ENCODE measurements at places on chromosomes 7 and 10.
A peak's percentile ranks its signal among the peaks of the same experiment; 100 is the strongest.

DNA sequence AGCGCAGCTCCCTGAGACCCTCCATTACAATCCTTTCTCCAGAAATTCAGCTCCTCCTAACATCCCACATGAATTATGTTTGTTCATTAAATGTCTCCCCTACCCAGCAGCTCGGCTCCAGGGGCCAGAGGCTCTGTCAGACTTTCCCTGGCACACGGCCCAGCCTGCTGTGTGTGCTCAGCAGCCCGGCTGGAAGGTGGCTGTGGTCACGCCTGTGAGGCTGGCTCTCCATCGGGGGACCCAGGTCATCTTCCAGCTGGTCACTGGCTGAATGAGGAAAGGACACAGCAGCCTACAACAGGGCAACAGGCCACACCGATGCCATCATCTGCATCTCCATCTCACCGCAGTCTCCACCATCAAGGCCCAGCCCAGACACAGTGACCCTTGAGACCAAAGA lies 219.8 kb downstream of the MAD1L1 start:
- peak; percentile 44 for DNase-seq

DNA sequence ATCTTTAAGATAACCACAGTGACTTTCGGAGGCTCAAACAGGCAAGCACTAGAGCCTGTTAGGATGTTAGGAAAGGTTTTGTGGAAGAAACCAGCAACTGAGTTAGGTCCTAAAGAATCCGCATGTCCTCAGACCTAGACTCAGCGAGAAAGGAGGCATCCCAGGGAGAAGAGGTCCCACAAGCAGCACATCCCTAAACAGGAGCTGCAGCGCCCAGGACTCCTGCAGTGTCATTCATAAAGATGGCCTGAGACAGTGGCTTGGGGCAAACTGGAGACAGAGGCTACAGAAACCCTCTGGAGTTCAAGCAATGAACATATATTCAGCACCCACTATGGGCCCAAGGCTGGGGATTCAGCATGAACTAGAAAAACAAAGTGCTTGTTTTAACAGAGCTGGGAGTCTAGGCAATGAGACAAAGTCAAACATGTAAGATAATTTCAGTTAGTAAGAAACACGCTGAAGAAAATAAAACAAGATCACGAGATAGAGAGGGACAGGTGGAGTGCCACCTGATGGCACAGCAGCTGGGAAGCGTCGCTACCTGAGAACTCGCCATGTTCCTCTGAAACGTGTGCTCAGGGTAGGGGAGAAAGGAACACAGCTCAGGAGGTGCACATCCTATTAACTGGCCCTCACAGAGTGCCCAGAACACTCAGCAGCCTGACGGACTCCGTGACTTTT lies 48.1 kb downstream of the PARD3 start:
- no peak for DNase-seq

- DNase-seq = no peak
Measured at GRCh38 chr10:112815269-112816032, 134.6 kb upstream of the TCF7L2 start.

- no peak for DNase-seq
Measured at GRCh38 chr10:17128261-17128660, 1.4 kb downstream of the CUBN start.

DNA sequence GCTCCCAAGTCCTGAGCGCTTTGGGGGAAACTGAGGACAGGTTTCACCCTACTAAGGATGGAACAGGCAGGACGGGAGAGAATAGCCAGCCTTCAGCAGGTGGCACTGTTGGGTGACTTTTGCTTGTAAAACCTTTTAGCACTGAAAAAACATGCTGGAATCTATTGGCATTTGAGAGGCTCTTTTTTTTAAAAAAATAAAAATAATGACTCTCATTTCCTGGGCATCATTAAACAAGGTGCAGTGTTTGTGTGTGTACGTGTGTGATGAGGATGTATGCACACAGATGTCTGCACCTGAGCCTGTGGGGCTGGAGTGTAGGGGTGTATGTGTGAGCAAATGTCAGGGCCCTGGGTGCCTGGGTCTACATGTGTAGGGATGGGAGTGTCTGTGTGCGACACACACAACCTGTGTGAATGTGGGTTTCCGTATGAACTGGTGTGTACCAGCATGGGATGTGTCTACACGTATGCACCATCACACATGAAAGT lies 177.9 kb downstream of the RPS24 start:
- DNase-seq = peak; percentile 3

GRCh38 chr10:21512573-21513404 lies 12.7 kb downstream of the SKIDA1 start:
- no peak for DNase-seq

DNA sequence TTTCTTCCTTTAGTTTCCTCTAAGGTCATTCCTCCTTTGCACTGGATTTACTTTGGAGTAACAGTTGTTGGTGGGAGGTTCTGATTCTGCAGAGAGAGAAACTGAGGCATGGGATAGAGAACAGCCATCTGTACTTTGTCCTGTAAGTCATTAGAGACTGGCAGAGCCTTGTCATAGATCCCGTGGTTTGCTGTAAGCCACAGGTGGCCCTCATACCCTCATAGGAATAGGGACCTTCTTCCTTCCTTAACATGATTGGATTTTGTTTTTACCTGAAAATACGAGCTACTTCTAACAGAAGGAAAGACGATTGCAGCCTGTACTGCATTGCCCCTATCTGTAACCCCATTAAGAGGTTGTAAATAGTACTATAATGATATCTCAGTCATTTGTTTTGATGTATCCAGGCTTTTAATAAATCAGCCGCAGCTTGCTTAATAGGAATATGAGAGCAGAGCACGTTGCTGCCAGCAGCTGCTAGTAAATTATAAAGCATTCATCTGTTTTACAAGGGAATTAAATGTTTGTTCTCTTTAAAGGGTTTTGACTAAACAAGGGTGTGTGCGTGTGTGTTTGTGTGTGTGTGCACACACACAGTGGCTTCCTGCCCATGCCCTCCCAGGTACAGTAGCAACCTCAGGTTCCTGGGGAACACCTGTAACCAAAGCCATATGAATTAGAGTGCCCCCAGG lies 249.8 kb downstream of the AUTS2 start:
- DNase-seq = no peak

DNA sequence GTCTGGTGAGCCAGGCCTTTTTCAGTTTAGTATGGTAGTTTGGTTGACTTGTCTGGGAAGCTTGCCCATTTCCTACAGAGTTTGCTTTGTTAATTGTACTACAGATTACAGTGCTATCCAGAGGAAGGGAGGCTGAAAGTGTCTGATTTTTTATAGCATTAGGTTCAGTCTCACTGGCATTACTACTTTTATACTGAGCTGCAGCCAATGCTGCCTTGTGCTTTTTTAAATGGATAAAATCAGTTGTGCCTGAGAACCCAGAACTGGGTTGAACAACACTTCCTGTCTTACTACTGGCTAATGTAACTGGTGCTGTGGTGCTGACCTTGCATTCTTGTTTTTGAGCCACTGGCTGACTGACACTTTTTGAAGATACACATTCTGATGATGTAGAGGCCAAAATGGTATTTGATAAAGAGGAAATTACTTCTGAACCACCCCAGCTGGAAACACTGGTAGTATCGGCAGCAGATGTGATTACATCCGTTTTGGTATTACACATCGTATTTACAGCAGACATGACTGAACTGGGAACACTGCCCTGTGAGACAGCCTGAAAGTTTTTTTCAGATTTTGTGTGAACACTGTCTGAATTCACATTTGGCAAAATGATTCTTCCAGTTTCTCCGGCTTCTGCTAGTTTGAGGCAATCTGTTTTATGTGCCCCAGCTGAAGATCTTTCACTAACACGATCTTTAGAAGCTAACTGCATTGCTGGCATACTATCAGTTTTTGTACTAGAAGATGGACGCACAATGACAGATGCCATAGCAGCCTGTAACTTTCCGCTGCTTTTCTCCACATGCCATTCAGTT lies 74.1 kb downstream of the NRBF2 start:
- no peak for DNase-seq

- no peak for DNase-seq
Measured at GRCh38 chr7:130736298-130736900, 2.4 kb upstream of the KLF14 start.

GRCh38 chr7:155129186-155129585 lies 59.1 kb downstream of the HTR5A start:
- DNase-seq = no peak

DNA sequence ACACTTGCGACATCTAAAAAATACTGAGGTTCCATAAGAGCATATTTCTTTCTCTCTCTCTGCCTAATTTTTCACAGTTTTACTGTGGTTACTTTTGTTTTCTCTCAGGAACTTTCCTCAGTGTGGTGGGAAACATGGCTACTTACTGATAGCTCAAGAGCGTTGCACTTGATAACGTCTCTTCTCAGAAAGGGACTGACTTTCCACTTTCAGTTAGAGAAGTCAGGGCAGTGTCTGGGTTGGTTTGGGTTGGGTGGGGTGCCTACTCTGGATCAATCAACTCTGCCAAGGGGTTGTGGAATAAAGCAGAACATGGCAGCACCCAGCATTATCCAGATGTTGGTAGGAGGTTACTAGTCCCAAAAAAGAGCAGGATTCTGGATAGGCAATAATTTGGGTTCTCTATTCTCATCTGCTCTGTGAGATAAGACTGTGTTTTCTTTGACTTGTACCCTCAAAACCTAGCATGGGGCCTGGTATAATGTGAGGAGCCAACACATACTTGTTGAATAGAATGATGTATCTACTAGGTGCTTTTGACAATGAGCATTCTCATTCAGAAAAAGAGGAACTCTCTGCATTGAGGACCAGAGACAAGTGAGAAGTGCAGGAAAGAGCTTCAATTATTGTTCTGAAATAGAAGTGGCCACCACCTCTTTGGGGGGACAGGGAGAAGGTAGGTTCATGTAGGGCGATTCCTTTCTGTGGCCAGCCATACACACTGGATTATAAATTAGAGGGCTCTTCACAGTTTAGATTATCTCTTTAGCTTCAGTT lies 315.7 kb downstream of the REEP3 start:
- DNase-seq = no peak

DNA sequence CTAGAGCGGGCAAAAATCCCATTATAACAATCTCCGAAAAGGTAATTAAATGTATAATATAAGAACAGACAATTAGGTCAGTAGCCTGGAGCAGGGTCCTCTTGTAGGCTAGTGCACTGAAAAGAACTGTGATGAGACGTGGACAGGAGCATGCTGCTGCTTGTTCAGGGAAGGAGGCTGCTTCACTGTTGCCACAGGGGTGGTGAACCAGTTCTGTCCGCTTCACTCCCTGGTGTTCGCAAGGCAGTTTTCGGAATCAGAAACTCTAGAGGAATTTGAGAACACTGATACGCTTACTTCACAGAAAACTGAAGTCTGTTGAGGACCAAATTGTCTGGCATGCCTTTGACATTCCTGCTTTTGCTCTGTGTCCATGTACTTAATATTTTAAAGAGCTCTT lies 17.4 kb downstream of the ZNRF2 start:
- DNase-seq = no peak

- DNase-seq = no peak
Measured at GRCh38 chr10:79492839-79493238, 19.5 kb upstream of the EIF5AL1 start.

GRCh38 chr10:5376450-5376849 lies 11.7 kb downstream of the UCN3 start:
- DNase-seq = no peak

DNA sequence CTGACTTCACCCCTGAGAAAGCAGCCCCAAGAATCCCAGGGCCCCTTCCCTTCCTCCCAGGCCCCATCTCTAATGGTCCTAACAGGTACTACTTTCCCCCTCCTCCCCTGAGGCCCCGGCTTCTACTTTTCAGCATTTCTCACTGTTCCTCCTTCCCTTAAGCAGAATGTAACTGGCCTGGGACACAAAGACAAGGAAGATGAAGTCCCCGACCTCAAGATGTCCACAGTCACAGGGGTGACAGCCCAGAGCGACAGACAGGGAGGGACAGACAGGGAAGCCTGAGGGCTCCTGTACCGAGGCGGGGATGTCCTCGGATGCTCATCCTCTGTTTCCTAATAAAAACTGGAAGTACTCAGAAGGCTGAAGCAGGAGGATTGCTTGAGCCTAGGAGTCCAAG lies 11.6 kb downstream of the AOC1 start:
- no peak for DNase-seq

GRCh38 chr7:26278770-26279169 lies 12.9 kb upstream of the SNX10 start:
- no peak for DNase-seq

DNA sequence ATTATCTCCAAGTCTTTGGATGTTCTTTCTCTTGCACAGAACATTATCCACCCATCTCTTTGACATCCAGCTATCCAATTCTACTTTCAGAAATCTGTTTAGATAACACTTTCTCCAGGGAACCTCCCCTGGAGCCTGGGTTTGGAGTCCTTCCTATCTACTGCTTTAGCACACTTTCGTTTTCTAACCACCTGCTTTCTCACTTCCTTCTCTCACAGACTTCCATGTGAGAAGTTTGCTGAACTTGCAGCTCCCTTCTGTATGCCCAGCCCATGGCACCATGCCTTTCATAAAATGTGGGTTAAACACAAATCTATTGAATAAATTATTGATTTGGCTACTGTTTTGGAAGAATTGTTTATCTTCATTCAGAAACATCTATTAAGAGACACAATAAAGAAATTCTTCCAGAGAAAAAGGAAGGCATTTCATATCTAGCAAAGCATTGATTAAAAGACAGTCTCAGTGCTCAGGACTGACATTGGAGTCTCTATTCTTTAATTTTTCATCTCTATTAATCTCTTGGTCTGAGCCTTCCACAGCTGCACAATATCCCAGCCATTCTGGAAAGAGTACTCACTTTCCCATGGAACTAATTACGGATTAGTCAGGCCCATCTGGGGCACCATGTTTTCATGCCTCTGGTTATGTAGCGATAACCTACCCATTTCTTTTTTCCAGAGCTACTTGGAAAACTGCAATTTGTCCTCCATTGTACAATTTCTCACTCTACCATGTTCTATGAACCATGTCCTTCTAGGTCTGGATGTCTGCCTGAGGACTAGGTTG lies 1077.3 kb downstream of the SORCS3 start:
- DNase-seq = no peak

- DNase-seq = peak; percentile 40
Measured at GRCh38 chr10:100046021-100046486, 35.6 kb downstream of the CPN1 start.

DNA sequence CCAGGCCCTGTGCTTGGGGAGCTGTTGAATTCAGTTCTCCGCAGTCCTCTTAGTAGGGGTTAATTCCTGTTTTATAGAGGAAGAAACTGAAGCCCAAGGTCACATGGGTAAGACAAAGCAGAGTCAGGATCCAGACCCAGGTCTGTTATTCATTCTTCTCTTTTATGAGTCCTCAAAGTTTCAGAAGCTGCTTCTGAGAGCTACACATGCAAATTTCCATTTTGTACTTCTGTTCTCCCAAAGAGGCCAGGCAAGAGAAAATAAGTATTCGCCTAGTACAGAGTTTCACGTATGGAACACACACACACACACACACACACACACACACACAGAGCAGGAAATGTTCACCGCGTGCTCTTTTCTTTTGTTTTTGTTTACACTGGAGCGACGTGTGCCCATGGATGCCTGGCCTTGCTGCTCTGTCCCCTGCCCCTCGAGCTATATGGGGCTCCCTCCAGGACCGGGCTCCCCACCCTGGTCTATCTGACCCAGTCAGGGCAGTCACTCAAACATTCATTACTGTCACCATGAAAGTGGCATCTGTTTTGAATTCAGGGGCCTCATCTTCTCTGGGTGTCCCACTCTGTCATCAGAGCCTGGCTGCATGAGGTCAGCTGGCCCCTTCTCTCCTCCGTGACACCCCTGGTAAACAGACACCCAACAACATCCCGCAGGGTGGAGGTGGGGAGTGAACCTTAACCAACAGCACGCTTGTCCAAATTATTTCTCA lies 84.4 kb downstream of the TNS3 start:
- DNase-seq = no peak

- DNase-seq = no peak
Measured at GRCh38 chr7:70947181-70947580, 184.8 kb upstream of the GALNT17 start.
